ENCODE measurements at places on chromosomes 2 and 18.

- DNase-seq: no peak
These were observed 55.1 kb upstream of the LDAH start for GRCh38 chr2:20877960-20878359.

- DNase-seq: no peak
These were observed 434 bp upstream of the DUSP19 start for GRCh38 chr2:183078163-183078463.

- no peak for DNase-seq
These were observed 59.9 kb upstream of the SLC1A4 start for GRCh38 chr2:64929333-64929732.

- no peak for DNase-seq
These were observed 113.7 kb downstream of the SPTBN1 start for GRCh38 chr2:54569745-54570301.

GRCh38 chr18:29840089-29840488 lies 1202.5 kb downstream of the DSC3 start:
- no peak for DNase-seq
